ENCODE measurements at places on chromosomes 5 and 9.

DNA sequence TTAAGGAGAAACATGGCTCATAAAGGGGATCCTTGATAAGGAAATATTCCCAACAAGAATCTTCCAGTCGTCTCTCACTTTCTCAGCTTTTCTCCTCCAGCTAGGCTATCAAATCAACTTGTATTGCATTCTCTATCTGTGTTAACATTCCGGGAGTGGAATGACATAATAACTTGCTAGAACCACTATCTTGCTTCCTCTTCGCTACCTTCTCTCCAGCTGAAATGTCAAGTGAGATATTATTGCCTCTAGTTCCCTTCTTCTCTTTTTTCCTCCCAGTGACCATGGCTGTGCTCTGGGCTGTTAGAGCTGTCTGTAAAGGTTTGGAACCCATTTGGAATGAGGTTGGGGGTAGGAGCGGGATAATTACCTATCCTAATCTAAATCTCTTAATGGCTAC lies 1329.5 kb upstream of the WWC1 start:
- no peak for DNase-seq

DNA sequence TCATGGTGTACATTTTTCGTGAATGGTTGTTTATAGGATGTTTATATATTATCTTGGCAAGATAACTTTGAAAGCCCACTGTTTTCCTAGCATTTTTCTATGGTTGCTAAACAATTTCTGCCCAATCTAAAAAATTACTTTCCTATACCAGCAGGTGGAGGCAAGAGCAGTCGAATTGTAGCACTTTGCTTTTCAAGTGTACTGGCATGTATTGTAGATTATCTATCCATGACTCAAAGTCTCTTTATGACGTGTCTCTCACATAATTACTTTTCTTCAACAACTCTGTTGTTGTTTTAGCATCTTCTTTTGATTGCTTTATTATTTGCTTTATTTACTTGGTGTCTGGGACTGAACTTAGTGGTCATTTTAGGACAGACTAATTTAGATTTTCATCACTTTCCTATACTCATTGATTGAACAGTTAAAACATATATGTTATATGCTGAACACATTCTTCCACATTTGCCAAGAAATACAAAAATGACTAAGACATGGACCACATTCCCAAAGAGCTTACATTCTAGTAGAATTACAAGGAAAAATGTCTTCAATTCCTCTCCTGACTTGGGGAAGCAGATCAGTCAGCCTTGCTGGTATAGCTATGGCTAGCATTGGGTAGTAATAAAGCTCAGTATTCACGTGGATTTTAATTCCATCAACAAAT lies 20.7 kb downstream of the NLN start:
- no peak for DNase-seq

GRCh38 chr9:126619361-126620135 lies 5.8 kb downstream of the LMX1B start:
- DNase-seq, result no peak

DNA sequence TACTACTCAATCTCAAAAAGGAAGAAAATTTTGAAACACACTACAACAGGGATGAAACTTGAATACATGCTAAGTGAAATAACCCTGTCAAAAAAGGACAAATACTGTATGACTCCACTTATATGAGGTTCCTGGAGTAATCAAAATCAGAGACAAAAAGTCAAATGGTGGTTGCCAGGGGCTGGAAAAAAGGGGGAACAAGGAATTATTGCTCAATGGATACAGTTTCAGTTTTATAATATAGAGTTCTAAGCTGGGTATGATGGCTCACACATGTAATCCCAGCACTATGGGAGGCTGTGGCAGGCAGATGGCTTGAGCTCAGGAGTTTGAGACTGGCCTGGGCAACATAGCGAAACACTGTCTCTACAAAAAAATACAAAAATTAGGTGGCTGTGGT lies 29.0 kb downstream of the ETF1 start:
- DNase-seq, result no peak

DNA sequence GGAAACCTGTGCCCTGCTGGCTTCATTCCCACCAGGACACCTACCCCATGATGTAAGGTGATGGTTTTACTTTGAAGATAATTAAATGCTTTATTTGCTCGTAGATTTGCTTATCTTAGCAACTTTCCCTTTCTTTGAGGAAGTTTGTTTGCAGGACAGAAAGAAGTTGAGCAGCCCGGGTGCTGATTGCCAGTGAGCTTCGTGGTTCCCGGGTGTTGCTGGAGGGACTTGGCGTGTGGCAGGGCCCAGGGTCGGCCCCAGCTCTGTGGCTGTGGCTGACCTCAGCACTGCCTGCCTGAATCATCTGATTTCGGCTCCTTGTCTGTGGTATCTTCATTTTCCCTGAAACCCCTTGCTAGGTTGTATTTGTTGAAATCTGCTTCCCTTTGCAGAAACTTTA lies 8.7 kb downstream of the POMT1 start:
- no peak for DNase-seq

DNA sequence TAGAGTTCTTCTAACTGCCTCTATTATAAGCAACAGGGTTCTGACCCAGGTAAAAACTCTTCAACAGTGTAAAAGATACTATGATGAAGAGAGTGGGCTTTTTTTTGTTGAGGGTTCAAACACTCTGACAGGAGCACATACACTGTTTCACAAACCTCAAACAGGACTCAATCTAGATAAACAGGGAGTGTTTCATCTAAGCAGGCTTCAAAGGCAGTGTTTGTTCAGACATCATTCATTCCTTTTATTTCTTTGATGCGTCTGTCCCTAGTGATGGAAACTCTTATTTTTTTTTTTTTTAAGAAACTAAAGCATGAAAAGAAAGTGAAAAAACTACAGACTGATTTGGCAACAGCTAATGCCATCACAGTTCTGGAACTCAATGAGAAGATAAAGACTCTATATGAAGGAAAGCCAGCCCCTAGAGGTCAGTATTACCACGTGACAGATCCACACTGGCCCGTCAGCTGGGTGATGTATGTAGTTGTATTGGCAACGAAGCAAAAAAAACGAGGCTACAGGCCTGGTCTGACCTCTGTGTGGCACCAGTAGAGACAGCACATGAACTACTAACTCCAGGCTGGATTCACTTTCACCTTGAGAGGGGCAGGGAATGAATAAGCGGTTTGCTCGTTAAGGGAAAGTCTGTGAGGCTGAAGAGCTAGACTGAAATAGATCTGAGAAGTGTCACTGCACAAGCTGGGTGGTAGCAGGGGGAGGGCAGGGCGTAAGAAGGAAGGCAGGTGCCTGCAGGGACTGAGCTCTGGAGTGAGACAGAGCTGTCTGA lies 172.2 kb downstream of the CCDC192 start:
- DNase-seq, result no peak

DNA sequence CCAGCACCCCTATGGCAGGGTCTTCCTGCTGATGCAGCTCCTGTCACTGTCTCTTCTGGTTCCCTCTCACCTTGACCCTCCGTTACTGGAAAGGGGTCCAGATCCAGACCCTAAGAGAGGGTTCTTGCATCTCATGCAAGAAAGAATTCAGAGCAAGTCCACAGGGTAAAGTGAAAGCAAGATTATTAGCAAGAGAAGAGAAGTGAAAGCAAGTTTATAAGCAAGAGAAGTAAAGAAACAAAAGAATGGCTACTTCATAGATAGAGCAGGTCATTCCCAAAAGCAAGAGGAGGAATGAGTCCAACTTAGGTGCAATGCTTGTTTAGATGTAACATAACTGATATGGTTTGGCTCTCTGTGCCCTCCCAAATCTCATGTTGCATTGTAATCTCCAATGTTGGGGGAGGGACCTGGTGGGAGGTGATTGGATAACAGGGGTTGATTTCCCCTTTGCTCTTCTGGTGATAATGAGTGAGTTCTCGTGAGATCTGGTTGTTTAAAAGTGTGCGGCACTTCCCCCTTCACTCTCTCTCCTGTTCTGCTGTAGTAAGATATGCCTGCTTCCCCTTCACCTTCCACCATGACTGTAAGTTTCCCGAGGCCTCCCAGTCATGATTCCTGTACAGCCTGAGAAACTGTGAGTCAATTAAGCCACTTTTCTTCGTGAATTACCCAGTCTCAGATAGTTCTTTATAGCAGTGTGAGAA lies 183.3 kb downstream of the MED10 start:
- no peak for DNase-seq

GRCh38 chr5:105587963-105588662 lies 2025.5 kb upstream of the NUDT12 start:
- no peak for DNase-seq

GRCh38 chr9:32558408-32558934 lies 6.1 kb upstream of the TOPORS start:
- no peak for DNase-seq

- no peak for DNase-seq
Measured at GRCh38 chr5:105034401-105034763, 1471.8 kb upstream of the NUDT12 start.

DNA sequence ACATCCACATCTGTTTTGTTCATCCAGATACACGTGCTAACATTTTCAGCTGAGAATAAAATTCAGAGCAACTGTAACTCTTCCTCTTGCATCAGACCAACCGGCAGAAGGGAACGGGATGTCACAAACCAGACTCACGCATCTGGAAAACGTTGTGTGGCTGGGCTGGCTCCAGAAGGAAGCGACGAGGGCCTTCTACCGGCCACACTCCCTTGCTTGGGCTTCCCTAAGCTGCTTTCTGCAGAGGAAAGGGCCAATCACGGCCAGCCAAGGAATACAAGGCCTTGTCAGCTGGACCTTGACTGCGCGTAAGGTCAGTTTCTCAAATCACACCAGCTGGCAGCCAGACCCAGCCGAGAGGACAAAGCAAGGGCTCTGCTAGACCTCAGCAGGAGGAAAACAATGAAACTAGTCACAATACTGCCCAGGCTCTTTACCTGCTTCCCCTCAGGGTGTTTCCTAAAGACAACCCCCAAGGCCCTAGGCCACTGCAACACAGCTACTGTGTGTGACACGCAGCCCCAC lies 106.1 kb downstream of the THBS4 start:
- DNase-seq, result no peak

DNA sequence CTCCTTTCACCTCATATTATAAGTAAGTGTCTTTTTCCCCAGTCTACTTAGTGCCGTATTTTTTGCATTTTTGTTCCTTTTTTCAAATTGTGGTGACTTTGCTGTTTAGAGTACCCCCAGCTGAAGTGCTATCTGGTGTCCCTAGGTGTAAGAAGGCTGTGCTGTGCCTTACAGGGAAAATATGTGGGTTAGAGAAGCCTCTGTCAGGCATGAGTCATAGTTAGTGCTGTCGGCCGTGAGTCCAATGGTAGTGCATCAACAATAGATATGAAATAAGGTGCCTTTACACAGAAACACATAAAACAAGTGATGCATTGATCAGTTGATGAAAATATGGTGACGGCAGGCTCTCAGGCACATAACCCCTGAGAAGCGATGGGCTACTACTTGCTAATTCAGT lies 20.1 kb downstream of the SYK start:
- no peak for DNase-seq

- DNase-seq, result no peak
Measured at GRCh38 chr5:43386960-43387362, 25.2 kb downstream of the CCL28 start.

- no peak for DNase-seq
Measured at GRCh38 chr9:99075246-99075912, 29.5 kb upstream of the TGFBR1 start.

DNA sequence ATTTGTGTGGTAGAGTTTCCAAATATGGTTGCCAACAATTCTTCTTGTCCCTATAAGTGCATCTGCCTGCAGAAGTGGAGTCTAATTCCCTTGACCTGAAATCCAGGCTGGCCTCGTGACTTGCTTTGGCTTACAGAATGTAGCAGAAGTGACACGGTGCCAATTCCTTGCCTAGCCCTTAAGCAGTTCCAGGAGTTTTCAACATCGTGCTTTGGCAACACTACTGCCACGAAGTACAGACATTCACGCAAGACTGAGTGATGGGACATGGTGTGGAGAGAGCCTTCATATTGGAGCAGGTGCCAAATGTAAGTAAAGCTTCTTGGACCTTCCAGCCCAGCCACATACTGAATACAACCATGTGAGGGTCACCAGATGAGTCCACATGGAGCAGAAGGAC lies 92.9 kb upstream of the NEK6 start:
- no peak for DNase-seq

- no peak for DNase-seq
Measured at GRCh38 chr9:88953381-88954029, 37.8 kb upstream of the S1PR3 start.

- no peak for DNase-seq
Measured at GRCh38 chr5:173563246-173563645, 53.2 kb downstream of the BOD1 start.

- DNase-seq, result no peak
Measured at GRCh38 chr9:14779566-14780022, 57.1 kb upstream of the CER1 start.

- no peak for DNase-seq
Measured at GRCh38 chr5:135472141-135472540, 20.0 kb upstream of the TIFAB start.

GRCh38 chr5:1495525-1495897 lies 28.2 kb downstream of the LPCAT1 start:
- no peak for DNase-seq

DNA sequence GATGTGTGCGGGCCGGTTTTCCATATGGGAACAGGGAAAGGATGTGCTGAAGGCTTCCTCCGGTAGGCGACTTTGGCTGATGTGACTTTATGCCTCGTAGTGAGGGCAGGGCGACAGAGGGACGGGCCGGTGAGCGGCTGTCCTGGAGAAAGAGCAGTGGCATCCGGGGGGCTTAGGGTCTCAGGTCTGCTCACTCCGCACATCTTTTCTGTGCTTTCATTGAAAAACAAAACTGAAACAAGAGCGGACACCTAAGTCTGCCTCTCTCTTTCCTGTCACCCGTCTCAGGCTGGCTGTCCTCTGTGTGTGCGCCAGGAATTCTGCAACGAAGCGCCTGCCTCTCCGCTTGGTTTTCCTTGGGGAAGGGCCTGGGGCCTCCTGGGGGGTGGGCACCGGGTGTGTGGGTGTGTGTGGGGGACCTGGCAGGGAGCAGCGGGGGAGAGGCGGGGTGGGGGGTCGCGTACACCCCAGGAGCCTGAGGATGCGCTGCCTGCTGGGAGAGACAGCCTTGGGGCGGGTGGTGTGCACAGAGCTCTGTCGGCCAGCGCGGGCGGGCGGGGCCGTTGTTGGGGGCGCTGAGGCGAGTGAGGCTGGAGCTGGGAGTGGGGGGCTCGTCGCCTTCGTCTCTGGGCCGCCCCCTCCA lies 580 bp upstream of the PRRX2 start:
- DNase-seq, result no peak

All from stimulated activated CD8-positive, alpha-beta memory T cell treated with anti-CD3 and anti-CD28 coated beads, Interleukin-7, amount 100 ng/mL, for 48 hours (primary cell).